ENCODE measurements at places on chromosomes 3 and 15.

DNA sequence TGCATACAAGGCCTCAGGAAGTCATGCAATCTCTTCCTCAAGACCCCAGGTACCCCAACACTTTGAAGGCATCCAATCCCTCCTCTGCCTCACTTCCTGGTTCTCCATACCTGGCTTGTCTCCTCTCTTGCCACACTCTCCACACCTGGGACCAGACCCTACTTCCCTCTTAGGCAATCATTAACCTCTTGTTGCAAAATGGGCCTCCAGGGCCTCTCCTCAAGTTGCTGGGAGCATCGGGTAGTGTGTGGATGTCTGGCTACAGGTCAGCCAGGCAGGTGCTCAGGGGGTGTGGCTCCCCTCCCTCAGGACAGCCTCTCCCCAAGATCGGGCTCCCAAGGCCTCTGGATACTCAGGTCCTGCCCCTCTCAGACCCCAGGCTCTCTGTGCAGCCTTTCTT is 8.6 kb downstream of the PLA2G4E start:
- no peak for DNase-seq

- DNase-seq: no peak
Measured at GRCh38 chr3:122602011-122602710, 24.7 kb downstream of the PARP15 start.

DNA sequence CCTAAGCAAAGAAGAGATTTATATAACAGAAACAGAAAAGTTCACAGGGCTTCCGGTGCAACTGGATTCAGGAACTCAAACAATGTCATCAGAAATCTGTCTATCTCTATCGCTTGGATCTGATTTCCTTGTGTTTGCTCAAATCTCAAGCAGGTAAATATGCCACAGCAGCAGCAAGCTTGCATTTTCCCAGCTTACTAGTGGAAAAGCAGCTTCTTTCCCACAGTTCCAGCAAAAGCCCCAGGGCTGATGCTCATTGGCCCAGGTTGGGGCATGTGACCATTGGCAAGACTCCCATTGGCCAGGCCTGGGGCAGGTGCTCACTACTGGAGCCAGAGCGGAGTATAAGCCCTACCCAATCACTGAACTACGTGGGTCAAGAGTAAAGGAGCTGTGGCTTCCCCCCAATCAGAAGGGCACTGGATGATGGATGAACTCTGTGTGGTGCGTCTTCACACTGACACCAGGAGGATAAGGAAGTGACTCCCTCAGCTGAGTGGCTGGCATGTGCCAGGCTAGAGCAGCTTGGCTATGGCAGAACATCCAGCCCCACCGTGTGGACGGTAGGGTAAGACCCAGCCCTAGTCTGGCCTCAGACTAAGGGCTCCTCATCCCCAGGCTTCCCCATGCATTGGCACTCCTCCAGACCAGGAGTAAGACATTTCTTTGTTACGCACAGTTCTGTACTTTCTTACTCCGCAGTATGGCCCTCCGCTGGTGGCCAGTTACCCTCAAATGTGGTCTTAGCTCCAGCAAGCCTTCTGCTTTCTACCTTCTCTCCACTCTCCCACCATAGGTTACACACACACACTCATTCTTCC is 13.1 kb upstream of the VIPR1 start:
- DNase-seq: no peak

GRCh38 chr3:71317749-71318457 is 265.6 kb downstream of the FOXP1 start:
- no peak for DNase-seq

DNA sequence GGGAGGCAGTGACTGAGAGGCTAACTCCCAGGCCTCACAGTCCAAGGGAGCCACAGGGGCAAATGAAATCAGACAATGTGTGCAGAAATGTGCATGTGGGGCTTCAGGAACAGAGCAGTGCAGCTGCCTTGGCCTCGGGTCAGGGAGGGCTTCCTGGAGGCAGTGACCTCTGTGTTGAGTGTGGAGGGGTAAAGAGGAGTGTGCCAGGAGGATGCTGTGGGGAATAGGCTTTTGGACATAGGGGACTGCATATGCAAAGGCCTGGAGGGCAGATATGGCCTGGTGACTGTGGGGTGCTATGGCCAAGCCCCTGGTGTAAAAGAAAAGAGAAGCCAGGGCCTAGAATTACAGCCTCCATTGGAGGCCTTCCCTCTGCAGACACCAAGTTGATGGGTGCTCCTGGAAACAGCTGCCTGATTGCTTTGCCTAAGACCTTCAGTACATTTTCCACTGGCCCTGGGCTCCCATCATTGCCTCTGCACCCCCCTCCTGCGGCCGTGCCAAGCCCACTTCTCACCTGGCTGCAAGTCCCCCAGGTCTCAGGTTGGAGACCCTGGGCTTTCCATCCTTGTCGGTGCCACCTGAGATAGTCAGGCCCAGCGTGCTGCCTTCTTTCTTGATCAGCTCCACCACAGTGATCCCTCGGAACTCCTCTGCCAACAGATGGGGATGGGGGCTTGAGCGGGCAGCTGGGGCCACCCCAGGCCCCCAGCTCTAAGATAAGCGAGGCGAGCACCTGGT is 15.1 kb downstream of the GRIP2 start:
- no peak for DNase-seq

- DNase-seq: no peak
Measured at GRCh38 chr3:127177226-127177625, 15.7 kb upstream of the PRR23E start.

GRCh38 chr3:184778426-184779332 is 33.3 kb upstream of the VPS8 start:
- DNase-seq: no peak

DNA sequence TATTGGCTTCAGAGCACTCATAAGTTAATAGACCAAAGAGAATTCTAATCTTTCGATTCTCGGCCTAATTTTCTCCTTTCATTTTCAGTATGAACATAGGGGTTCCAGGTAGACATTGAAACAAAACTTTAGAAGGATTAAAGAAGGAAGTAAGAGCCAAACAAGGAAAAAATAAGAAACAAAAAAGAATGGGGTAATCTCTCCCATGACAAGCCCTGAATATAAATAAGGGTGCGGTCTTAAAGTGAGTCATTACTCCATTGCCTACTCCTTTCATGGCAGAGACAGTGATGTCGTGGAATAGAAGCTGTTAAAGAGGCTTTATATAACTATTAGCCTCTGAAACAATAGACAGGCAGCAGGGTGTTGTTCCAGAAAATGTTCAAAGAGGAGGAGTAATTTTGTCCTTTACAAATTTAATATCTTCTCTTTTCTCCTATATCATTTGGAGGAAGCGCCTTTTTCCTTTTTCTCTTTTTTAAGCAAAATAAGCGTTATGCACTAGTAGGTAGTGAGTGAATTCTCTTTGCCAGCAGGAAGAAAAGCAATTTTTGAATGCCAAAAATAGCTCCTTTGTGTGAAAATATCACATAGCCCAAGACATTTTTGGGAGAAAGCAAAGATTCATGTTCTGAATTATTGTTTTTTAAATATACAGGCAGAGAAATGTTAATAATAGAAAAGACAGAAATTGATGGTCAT is 607.9 kb upstream of the KCNMB2 start:
- no peak for DNase-seq

- DNase-seq: no peak
Measured at GRCh38 chr15:47386459-47386858, 330.8 kb upstream of the SEMA6D start.

DNA sequence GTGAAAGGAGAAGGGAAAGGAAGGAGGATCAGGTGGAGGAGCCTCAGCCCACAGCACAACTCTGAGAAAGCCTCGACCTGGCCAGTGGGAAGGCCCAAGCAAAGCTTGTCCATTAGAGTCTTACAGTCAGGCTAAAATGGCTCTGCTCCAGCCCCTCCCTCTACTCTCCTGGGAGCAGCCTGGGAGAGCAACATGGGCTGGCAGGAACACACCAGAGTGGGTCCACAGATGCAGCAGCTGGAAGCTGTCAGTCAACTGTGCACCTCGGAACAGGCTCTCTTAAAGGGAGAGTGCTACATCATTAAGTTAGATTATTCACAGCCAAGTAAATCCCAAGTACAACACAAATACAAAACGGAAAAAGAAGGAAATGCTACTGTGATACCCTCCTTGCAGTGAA is 98.0 kb upstream of the LIMD1 start:
- DNase-seq: no peak

DNA sequence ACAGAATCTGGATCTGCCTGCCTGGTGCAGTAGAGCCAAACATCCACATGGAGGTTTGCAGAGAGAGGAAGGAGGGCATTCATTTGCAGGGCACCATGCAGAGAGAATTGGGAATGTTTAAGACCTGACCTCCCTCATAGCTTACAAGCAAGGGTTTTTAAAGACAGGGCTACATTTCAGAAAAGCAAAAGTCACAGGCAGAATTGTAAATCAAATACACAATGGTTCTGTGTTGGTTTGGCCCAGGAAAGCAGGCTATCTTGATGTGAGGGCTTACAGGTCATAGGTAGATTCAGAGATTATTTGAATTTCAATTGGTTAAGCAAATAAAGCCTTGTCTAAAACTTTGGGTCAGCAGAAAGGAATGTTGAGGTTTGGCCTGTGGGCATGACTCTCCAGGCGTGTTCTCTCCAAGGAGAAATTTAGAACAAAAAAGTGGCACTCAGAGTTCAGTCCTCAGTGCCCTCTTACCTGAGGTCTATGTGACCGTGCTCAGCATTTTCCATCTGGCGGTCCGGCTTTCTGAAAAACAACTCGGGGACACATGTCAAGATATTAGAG is 91.5 kb downstream of the CD47 start:
- no peak for DNase-seq

- no peak for DNase-seq
Measured at GRCh38 chr3:114428044-114428595, 134.3 kb downstream of the TIGIT start.

- no peak for DNase-seq
Measured at GRCh38 chr3:13514639-13515435, 34.1 kb upstream of the FBLN2 start.

- DNase-seq: no peak
Measured at GRCh38 chr3:27125821-27126501, 243.2 kb downstream of the NEK10 start.

GRCh38 chr15:54941417-54941816 is 255.3 kb downstream of the RSL24D1 start:
- DNase-seq: no peak

DNA sequence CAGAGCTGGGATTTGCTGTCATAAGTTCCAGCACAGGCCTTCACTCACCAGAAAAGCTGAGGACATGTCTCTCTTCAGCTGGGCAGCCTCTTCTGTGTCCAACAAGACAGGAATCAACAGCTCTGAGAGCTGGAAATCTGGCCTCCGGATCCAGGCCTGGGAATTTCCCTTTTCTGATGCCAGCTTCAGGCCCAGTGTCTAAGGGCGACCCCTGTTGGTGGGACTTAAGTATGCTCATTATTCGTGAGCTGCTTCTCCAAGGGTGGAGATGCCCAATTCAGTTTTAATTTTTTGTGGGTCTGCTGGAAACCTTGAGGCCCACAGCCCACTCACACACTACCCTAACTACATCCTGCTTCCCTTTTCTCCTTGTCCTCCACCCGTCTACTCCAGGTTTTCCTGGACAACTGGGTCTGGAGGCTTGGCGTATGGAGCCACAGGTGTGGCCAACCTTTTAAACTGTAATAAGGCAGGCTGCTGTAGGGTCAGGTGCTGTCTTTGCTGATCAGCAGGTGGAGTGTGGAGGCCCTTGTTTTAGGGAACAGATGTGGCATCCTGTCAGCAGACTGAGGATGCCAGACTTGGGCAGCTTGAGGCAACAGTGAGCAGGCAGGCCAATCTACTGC is 2.6 kb upstream of the CEMIP start:
- DNase-seq: peak; percentile 72

DNA sequence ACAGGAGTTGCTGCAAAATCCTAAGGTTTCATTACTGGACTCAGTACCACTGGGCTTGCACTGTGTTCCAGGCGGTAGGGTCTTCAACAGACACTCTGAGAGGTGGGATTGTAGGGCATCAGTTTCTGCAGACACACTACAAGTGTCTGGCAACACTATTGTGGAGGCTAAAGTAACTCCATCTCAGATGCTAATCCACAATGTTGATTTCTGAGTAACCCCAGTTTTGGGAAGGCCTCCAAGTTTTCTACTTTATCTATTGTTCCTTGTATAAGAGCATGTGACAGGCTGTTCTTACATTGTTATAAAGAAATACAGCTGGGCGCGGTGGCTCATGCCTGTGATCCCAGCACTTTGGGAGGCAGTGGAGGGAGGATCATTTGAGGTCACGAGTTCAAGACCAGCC is 2.5 kb upstream of the ABHD5 start:
- no peak for DNase-seq

GRCh38 chr3:190586631-190587011 is 72.7 kb downstream of the IL1RAP start:
- DNase-seq: no peak

DNA sequence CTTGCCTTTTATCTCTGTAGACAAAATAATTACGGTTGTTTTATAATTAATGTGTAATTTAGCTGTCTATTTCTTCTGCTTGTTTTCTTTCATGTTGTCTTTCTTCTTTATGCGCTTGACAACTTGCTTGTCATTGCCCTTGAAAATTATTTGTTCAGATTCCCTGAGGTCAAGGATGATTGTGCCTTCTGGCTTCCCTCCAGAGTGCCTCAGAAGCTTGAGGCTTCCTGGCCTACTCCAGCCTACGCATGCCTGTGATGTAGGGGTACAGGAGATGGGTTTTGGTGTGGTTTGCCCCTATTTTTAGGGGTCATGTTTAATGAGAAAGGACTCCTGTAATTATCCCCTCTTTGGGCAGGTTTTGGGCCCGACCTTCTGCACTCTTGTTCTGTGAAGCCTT is 231.5 kb downstream of the SV2B start:
- DNase-seq: no peak

DNA sequence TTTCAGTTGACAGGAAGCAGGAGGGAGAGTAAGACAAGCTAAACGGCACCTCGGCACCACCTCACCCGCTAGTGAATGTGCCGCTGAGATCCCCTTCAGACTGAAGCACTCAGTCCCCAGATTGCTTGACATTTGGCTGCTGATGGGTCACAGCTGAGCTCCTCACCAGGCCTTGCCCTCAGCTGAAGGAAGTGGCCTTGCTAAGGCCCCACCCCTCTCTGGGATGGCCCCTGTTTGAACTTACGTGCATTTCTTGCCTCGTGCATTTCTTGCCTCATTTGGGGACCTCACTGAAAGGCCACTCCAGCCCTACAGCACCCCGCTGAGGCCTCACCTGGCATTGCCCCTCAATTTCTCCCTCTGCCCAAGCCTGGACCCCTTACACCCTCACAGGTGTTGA is 39.8 kb downstream of the EOGT start:
- no peak for DNase-seq

DNA sequence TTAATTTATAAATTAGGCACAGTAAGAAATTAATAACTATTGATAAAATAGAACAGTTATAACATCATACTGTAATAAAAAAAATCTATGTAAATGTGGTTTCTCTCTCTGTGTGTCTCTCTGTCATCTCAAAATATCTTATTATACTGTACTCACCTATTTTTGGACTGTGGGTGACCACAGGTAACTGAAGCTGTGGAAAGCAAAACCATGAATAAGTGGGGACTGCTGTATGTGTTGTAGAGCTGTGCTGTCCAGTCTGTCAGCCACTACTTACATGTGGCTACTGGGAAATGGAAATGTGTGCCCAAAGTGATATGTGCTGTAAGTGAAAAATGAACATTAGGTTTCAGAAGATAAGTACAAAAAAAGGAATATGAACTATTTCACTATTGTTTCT is 145.5 kb downstream of the CNTN4 start:
- DNase-seq: no peak

GRCh38 chr3:127172781-127173515 is 20.0 kb upstream of the PRR23E start:
- DNase-seq: no peak

- DNase-seq: no peak
Measured at GRCh38 chr15:69834267-69834666, 263.4 kb downstream of the TLE3 start.

- no peak for DNase-seq
Measured at GRCh38 chr3:142839831-142840230, 49.1 kb downstream of the PCOLCE2 start.

- no peak for DNase-seq
Measured at GRCh38 chr3:122415104-122415744, 638 bp downstream of the WDR5B start.

All from SW 1271 (cell line).